ENCODE measurements at places on chromosomes 5 and 9. TPM values are rescaled to one million over a fixed set of nuclear protein-coding genes. Genes with fewer than 3 reads are reported as not detected.

SPATA6L gene
- 15.5 TPM for total RNA-seq

STKLD1 gene
- total RNA-seq: 1.6 TPM

C9orf85 gene
- total RNA-seq: 21.7 TPM

FCN2 gene
- total RNA-seq: not detected

SLC9A3 gene
- total RNA-seq: 5.9 TPM

MEGF10 gene
- total RNA-seq: not detected

GRM6 gene
- not detected for total RNA-seq

DAPK1 gene
- 32.0 TPM for total RNA-seq

GRXCR2 gene
- not detected for total RNA-seq

RAD23B gene
- 85.7 TPM for total RNA-seq
